ENCODE measurements at places on chromosomes 13 and 19.
A peak's percentile ranks its signal among the peaks of the same experiment; 100 is the strongest.

- DNase-seq = no peak
These were observed 6.9 kb downstream of the MBNL2 start for GRCh38 chr13:97228850-97229521.

DNA sequence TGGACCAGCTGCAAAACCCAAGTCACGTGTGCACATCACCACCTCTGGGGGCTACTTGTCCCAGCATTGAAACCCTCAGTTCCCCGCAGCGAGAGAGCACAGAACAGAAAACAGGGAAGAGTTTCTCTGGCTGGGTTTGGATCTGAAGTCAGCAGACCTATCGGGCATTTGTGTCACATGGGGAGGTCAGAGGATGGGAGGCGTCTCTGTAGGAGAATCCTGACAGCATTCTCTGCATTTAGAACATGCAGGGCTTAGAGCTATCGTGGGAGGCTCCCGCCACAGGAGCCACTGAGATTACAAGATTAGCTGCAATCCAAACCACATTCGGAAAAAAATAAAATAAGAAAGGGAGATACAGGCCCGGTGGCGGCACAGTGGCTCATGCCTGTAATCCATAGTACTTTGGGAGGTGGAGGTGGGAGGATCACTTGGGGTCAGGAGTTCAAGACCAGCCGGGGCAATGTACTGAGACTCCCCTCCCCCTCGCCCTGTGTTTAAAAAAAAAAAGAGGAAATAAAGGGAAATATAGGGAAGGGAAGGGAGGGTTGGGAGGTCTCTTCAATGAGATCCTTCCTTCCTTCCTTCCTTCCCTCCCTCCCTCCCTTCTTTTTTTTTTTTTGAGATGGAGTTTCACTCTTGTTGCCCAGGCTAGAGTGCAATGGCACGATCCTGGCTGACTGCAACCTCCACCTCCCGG lies 2.9 kb upstream of the TLE6 start:
- no peak for DNase-seq

- DNase-seq = no peak
These were observed 25.6 kb upstream of the ZNF91 start for GRCh38 chr19:23420824-23421223.

GRCh38 chr19:42452590-42452989 lies 9.8 kb upstream of the CXCL17 start:
- DNase-seq = no peak

DNA sequence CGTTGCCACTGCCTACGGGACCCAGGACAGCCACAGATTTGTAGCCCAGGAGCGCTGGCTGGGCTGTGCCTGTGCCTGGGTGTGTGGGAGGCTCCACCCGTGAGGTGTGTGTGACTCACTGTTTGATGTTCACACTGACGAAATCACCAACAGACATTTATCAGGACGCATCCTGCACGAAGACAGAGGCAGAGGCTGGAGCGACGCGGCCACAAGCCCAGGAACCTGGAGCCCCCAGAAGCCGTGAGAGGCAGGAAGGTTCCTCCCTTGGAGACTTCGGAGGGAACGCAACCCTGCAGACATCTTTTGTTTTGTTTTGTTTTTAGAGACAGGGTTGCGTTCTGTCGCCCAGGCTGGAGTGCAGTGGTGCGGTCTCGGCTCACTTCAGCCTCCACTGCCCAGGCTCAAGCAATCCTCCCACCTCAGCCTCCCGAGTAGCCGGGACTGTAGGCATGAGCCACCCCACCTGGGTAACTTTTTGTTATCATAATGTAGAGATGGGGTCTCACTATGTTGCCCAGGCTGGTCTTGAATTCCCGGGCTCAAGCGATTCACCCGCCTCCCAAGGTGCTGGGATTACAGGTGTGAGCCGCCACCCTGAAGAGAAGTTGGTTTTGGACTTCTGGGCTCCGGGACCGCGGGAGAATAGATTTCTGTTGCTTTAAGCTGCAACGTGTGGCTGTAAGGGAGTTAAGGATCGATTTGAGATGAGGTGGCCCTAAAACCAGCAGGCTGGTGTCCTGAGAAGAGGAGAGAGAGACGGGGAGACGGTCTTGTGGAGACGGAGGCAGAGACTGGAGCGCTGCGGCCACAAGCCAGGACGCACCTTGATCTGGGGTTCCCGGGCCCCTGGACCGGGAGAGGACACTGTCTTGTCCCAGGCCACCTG lies 24.9 kb upstream of the WDR18 start:
- no peak for DNase-seq

GRCh38 chr13:25171170-25171516 lies 945 bp downstream of the AMER2 start:
- no peak for DNase-seq

DNA sequence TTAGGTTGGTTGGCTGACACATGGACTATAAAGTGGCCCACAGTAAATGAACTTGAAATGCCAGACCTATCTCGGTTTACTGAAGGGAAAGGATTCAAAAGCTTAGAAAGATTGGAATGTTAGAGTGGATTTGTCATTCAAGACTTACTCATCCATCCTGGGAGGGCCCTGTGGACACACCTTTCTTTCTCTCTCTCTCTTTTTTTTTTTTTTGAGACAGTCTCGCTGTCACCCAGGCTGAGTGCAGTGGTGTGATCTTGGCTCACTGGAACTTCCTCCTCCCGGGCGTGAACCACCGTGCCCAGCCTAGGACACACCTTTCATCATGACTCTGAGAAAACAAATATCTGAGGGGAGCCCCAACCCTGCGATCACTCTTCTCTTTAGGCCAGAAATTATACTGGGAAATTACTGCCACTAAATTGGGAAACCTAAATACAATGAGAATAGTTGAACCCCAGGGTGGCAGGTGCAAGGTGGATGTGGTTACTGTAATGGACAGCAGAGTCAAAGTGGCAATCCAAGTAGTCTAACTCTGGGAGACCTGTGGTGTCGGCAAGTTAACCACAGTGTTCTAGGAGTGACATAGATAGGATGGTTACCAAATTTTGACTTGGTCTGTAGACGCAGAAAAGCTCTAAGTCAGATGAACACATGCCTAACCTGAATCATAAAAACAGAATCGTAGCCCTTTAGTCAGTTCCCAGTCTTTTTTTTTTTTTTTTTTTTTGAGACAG lies 47.1 kb upstream of the ZMYM5 start:
- peak; percentile 22 for DNase-seq

All from AG08395 (cell line).